ENCODE measurements at places on chromosomes 7 and 10. TPM values are rescaled to one million over a fixed set of nuclear protein-coding genes. Genes with fewer than 3 reads are reported as not detected.
A peak's percentile ranks its signal among the peaks of the same experiment; 100 is the strongest.

GRCh38 chr7:107172276-107173032, 3.7 kb downstream of the HBP1 start:
- H3K36me3 ChIP-seq: peaks cover 1% of the 10 kb centered on the region
- peaks cover 51% of the 10 kb centered on the region for H3K4me1 ChIP-seq
- peak overlapping the region; percentile 61 for H3K27ac ChIP-seq
- H3K4me3 ChIP-seq: no peak overlapping the region

GRCh38 chr10:60943316-60944057, 498 bp downstream of the RHOBTB1 start:
- peak; percentile 21 for DNase-seq
- H3K27me3 ChIP-seq: peaks cover 60% of the 10 kb centered on the region
- peaks cover 8% of the 10 kb centered on the region for H3K4me1 ChIP-seq
- H3K36me3 ChIP-seq: no peaks in the 10 kb centered on the region
- H3K4me3 ChIP-seq: peak overlapping the region; percentile 42
- H3K27ac ChIP-seq: no peak overlapping the region

GRCh38 chr10:97503406-97503805, 4.7 kb downstream of the UBTD1 start:
- no peak overlapping the region for H3K4me3 ChIP-seq

DNA sequence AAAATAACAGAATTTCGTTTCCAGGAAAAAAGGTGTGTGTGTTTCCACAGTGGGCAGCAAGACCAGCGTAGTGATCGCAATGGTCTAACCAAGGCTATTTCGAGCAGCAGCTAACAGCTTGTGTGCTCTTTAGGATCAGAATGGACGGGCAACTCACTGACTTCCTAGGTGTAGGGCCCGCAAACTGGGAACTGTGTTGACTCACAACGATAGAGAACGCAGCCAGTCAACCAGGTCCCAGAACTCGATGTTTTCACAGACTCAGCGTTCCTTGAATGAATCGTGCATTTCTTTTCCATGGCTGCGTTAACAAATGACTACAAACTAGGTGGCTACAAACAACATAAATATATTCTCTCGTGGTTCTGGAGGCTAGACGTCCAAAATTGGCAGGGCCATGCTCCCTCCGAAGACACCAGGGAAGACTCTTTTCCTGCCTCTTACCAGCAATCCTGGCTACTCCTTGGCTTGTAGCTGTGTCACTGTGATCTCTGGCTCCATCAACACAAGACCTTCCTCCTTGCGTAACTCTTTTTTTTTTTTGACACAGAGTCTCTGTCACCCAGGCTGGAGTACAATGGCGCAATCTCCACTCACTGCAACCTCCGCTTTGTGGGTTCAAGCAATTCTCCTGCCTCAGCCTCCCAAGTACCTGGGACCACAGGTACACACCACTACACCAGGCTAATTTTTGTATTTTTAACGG, 39.1 kb downstream of the PODXL start:
- peaks cover 4% of the 10 kb centered on the region for H3K27me3 ChIP-seq
- no peak overlapping the region for H3K4me3 ChIP-seq
- H3K4me1 ChIP-seq: peaks cover 11% of the 10 kb centered on the region
- no peak for DNase-seq

DNA sequence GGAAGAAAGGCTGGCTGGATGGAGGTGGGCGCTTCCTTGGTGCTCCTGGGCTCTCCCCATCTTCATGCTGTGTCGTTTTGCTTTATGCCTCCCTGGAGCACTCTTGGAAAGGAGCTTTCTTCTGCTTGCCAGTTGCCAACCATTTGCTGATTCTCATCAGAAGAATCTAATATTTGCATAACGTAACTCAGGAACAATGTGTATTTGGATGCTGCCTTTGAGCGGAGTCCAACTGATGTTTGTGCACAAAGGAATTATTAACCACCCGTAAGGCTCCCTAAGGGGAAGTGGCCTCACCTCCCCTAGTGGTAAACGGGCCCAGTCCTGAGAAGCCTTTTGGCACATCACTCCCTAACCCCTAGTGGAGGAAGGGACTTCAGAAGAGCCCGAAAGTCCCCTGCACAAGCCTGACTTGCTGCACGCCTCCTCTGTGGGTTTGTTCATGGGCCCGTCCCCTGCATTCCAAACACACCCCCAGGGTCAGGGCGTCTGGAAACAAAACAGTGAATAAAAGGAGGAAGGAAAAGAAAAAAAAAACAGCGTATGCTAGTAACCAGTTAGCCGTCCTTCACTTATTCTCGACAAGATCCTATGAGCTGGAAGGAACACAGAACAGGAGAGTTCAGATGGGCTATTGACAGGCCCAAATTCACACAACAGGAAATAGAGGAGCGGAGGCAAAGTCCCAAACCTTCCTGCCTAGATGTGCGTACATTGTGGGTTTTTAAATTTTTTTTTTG, 602.2 kb downstream of the LRMDA start:
- no peaks in the 10 kb centered on the region for H3K4me1 ChIP-seq
- peaks cover 2% of the 10 kb centered on the region for H3K27me3 ChIP-seq
- no peak overlapping the region for H3K4me3 ChIP-seq
- no peak for DNase-seq

- DNase-seq: peak; percentile 90
- H3K4me3 ChIP-seq: no peak overlapping the region
- H3K27ac ChIP-seq: no peak overlapping the region
- H3K4me1 ChIP-seq: peaks cover 10% of the 10 kb centered on the region
- peaks cover 6% of the 10 kb centered on the region for H3K27me3 ChIP-seq
Measured at GRCh38 chr7:131513245-131514061, 43.0 kb downstream of the PODXL start.

DNA sequence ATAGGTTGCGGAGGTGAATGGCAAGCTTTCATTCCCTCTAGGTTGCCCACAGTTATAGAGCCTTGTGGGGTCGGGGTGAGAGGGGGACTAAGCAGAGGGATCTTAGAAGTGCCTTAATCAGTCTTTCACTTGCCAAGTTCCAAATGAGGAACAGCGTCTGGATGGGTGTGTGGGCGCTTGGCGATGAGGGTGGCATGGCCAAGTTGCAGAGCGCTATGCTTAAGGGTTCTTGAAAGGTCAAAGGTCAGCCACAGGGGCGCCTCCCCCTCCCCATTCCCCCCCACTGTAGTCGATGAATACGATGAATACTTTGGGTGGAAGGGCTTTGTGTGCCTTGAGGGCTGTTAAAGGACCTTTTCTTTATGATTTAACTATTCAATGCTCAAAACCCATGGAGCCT, 185.0 kb downstream of the TCF7L2 start:
- no peak overlapping the region for H3K4me3 ChIP-seq
- H3K27me3 ChIP-seq: peaks cover 5% of the 10 kb centered on the region
- no peaks in the 10 kb centered on the region for H3K36me3 ChIP-seq
- no peaks in the 10 kb centered on the region for H3K4me1 ChIP-seq

DNA sequence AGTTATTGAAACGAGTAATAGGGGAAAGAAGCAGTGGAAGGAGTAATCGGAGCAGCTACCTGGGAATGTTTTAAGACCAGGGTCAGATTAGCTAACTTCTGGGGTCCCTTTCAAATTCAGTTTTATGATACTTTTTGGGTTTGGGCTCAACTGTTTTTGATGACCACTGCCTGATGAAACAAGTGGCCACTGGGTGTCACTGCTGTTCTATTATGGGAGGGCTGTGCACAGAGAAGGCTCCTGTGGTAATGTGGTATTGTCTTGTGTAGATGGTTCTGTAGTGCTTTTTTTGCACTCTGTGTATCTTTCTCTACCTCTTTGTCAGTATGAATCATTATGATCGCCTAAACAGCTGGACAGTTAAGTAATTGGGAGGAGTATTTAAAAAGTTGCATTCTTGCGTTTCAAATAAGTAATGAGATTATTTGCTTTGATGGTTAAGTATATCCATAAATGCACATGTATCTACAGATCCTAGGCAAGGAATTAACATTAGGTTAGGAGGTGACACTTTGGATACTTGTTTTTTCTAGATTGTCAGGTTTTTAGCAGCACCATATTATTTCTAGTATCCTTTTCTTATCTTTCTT, 128.4 kb downstream of the ABCA13 start:
- no peak overlapping the region for H3K4me3 ChIP-seq
- H3K4me1 ChIP-seq: peaks cover 4% of the 10 kb centered on the region
- no peak overlapping the region for H3K27ac ChIP-seq
- H3K27me3 ChIP-seq: peaks cover 8% of the 10 kb centered on the region

- no peaks in the 10 kb centered on the region for H3K4me1 ChIP-seq
- H3K27me3 ChIP-seq: no peaks in the 10 kb centered on the region
- H3K4me3 ChIP-seq: no peak overlapping the region
Measured at GRCh38 chr7:135342887-135343286, 109.2 kb downstream of the STRA8 start.

GRCh38 chr10:88230251-88230650, 352.9 kb downstream of the RNLS start:
- H3K27me3 ChIP-seq: no peaks in the 10 kb centered on the region
- DNase-seq: no peak
- no peaks in the 10 kb centered on the region for H3K36me3 ChIP-seq
- H3K27ac ChIP-seq: no peak overlapping the region
- H3K4me3 ChIP-seq: no peak overlapping the region
- no peaks in the 10 kb centered on the region for H3K4me1 ChIP-seq

GRCh38 chr10:121284936-121285335, 313.3 kb downstream of the FGFR2 start:
- H3K27ac ChIP-seq: no peak overlapping the region
- H3K36me3 ChIP-seq: no peaks in the 10 kb centered on the region
- no peaks in the 10 kb centered on the region for H3K4me1 ChIP-seq
- H3K4me3 ChIP-seq: no peak overlapping the region
- no peak for DNase-seq

DNA sequence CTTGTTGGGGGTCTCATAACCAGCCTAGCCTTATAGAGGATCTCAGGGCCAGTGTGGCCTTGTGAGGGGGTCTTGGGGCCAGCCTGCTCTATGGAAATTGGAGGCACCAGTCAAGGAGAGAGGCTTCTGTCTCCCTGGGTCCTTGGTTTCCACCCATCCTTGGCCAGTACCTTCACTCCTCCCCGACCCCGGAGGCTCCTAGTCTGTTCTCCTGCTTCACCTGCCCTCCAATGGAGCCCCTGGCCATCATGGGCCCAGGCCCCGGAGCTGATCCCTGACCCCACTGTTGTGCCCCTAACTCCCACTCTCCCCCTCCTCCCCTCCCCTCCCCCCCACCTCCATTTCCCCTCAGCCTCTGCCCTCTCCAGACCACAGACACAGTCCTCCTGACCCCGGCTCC, 29.7 kb downstream of the RASGEF1A start:
- H3K4me3 ChIP-seq: no peak overlapping the region
- peak; percentile 1 for DNase-seq
- H3K36me3 ChIP-seq: no peaks in the 10 kb centered on the region

GRCh38 chr10:57715233-57715632, 552.5 kb downstream of the IPMK start:
- H3K4me1 ChIP-seq: no peaks in the 10 kb centered on the region
- H3K36me3 ChIP-seq: no peaks in the 10 kb centered on the region
- H3K4me3 ChIP-seq: no peak overlapping the region
- no peak for DNase-seq
- H3K27ac ChIP-seq: no peak overlapping the region
- no peaks in the 10 kb centered on the region for H3K27me3 ChIP-seq

- no peak overlapping the region for H3K27ac ChIP-seq
- no peak overlapping the region for H3K4me3 ChIP-seq
- H3K36me3 ChIP-seq: no peaks in the 10 kb centered on the region
- DNase-seq: no peak
Measured at GRCh38 chr7:82599895-82600294, 156.3 kb upstream of the CACNA2D1 start.

The ZNF680 gene
- 13.4 TPM for total RNA-seq

The ZNF212 gene
- 10.4 TPM for total RNA-seq

The SCRN1 gene
- 1.6 TPM for total RNA-seq

The KIN gene
- total RNA-seq: 6.4 TPM

The NPS gene
- not detected for total RNA-seq

The SNX8 gene
- 29.6 TPM for total RNA-seq

The SEMA3E gene
- total RNA-seq: not detected

The AFAP1L2 gene
- total RNA-seq: 0.98 TPM
